Activated naive CD4-positive, alpha-beta T cell treated with anti-CD3 and anti-CD28 coated beads for 36 hours (primary cell): ENCODE measurements at places on chromosomes 5 and 9. TPM values are rescaled to one million over a fixed set of nuclear protein-coding genes. Genes with fewer than 3 reads are reported as not detected.

DNA sequence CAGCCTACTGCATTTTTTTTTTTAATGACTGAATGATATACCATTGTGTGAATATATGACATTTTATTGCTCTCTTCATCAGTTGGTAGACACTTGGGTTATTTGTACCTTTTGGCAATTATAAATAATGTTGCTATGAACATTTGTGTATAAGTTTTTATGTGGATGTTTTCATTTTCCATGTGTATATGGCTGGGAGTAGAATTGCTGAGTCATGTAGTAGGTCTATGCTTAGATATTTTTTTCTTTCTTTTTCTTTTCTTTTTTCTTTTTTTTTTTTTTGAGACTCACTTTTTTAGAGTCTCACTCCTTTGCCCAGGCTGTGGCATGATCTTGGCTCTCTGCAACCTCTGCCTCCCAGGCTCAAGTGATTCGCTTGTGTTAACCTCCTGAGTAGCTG lies 32.9 kb upstream of the FAM120AOS start:
- DNase-seq: no peak

DNA sequence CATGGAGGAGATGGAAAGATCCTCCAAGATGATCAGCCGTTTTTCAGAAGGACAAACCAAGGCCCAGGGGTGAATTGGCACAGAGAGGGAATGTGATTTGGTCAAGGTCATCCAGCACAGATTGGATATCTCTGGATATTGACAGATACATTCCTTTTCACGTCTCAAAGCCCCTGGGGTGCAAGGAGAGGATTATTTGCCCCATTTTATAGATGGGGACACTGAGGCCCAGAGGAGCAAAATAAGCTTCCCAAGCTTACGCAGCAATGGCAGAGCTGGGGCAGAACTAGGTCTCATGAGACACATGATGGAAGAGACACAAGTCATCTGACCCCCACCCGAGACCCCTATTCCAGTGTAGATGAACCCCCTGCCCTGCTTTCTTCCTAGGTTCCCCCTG lies 895 bp upstream of the PDGFRB start:
- no peak for DNase-seq

GRCh38 chr5:54885636-54886035 lies 99.8 kb downstream of the ESM1 start:
- no peak for DNase-seq

GRCh38 chr5:18465833-18466681 lies 831.8 kb downstream of the TAF11L14 start:
- peak; percentile 61 for DNase-seq

The CA9 gene
- total RNA-seq: 0.38 TPM

DNA sequence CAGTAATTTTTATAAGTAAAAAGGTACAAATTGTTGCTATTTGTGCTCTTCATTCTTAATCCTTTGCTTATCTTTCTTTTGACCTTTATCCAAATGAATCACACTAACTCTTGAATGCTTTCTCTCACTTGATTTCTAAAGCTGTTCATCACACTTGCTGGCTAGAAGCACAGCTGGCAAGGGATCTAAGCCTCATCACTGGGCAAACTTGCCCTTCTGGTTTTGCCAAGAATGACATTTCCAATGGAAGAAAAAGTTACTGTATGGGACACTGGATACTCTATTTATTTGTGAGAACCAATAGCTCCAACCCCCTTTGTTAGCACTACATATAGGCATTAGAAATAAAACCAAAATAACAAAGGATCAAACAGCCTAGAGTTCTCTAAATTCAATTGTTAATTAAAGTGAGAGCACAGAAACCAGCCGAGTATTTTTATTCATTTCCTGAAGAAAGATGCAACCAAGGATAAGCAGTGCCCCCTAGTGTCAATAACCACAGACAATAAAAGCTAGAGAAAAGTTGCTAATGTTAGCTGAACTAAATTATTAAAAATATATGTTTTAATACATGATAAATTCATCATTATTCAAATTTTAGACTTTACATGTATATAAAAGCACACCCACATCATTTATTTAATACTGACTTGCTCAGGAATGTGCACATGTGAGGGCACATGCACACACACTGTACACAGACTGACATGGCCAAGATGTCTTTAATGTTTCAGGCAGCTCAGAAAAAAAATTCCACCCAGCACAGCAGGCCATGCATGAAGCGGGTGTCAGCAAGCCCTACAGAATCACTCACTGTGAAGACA lies 59.8 kb upstream of the POU5F2 start:
- DNase-seq: peak; percentile 34

DNA sequence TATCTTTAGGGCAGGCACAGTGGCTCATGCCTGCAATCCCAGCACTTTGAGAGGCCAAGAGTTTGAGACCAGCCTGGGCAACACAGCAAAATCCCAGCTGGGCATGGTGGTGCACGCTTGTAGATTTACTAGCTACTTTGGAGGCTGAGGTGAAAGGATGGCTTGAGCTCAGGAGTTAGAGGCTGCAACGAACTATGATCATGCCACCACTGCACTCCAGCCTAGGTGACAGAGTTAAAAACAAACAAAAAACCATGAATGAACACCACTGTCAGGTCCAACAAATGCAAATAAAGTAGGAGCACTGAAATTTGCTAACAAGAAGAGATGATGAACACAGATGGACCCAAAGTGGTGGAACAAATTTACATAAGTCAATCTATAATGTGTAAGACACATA lies 4.9 kb downstream of the PTBP3 start:
- no peak for DNase-seq

The GRIN3A gene
- total RNA-seq: not detected

DNA sequence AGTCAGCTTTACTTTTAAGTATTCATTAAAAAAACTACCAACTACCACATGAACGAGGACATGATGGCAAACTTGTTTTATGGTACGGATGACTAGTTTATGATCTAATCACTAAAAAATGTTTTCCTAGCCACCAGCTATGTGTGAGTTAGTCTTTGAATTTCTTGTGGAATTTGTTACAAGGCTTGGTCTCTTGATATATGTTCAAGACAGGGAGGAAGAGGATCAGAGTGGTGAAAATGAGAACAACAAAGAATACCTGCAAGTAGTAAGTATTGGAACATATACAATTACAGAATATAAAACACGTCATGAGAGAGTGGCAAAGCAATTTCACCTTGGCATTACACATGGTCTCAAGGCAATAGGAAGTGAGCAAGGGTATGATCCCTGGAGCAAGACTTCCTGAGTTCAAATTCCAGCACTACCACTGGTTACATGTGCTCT lies 548.6 kb upstream of the TLE4 start:
- no peak for DNase-seq

The TEX53 gene
- not detected for total RNA-seq

The IPPK gene
- total RNA-seq: 8.2 TPM

GRCh38 chr9:3446313-3446712 lies 79.5 kb downstream of the RFX3 start:
- no peak for DNase-seq
